ENCODE measurements at places on chromosomes 7 and 10.
A peak's percentile ranks its signal among the peaks of the same experiment; 100 is the strongest.

DNA sequence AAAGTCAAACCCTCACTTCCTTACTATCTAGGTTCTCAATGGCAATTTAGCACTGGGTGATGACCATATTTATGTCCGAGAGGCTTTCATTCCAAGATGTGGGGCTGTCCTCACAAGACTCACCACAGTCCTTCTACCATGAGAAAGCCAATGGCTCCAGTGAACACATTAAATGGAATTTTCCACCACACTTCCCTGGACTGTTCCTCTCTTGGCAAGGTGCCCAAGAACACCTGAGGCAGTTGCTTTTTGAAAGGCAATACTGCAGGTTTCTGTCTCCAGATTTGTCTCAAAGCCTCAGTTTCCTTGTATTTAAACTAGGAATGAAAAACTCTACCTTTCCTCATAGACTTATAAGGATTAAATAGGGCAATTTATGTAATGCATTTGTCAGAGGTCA lies 24.2 kb downstream of the AFAP1L2 start:
- DNase-seq, result peak; percentile 18

DNA sequence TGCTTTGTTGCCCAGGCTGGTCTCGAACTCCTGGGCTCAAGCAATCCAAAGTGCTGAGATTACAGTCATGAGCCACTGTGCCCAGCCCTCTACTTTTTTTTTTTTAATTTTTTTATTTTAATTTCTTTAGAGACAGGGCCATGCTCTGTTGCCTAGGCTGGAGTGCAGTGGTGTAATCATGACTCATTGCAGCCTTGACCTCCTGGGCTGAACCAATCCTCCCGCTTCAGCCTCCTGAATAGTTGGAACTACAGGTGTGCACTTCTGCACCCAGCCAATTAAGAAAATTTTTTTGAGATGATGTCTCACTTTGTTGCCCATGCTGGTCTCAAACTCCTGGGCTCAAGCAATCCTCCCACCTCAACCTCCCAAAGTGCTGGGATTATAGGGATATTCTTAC lies 528.6 kb downstream of the GATA3 start:
- no peak for DNase-seq

GRCh38 chr7:140752533-140752932 lies 56.0 kb downstream of the NDUFB2 start:
- no peak for DNase-seq

- no peak for DNase-seq
Observed at GRCh38 chr7:44607141-44608068, 978 bp downstream of the OGDH start.

- no peak for DNase-seq
Observed at GRCh38 chr10:46035923-46036849, 5.8 kb upstream of the NCOA4 start.

DNA sequence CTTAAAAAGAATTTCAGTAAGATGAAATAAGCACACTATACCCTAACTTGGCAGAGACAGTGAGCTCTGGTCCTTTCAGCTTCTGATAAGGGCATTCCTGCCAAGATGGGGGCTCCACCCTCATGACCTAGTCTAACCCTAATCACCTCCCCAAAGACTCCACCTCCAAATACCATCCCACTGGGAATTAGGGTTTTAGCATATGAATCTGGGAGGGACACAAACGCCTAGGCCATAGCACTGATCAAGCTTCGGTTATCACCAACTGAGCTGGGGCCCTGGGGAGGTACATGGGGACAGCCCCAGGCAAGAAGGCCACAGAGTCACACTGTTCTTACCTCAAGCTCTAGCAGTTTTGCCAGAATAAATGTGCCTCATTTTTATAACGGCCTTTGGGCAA lies 31.4 kb downstream of the PALS2 start:
- DNase-seq, result no peak

GRCh38 chr10:102151774-102152544 lies at the start of gene NOLC1:
Gene NOLC1, plus strand, starts transcription at chr10:102152389. Its CDS starts 22 bp downstream, at chr10:102152411.
- peak; percentile 100 for DNase-seq

DNA sequence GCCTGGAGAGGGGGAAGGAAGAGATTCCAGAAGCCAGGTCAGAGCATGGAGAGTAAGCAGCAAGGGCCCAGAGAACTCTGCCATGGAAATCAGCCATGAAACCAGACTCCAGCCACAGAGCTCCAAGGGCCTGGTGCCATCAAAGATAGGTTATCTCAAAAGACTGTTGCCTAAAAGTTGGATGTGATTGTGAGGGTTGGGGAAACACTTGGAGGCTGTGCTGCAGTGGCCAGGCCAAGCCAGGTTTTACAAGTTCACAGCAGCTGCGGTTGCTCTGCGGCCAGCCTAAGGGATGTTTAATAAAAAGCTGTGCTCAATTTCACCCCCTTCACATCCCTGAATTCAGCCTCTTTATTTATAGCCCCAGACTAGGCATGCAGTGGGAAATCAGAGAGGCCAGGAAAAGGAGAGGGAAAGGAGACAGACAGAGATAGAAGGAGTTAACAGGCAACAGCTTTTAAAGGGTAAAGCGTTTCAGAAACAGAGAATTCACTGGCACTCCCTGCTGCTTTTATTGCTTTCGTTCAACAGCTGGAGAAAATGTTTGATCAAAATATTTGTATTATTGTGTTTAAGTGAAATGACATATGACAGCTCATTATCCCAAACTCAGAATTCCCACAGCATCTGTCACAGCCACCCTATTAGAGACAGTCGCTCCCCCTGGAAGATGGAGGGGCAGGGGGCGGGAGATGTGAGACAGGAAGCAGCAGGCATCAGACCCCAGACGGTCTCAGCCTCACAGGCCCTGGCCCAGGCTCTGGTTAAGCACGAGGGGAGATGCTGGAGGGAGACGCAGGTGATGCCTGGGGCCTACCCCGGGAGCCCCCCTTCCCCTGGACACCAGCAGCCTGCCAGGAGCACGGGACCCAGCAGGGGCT lies 140.1 kb downstream of the GLI3 start:
- no peak for DNase-seq

- DNase-seq, result no peak
Observed at GRCh38 chr7:112206991-112207592, 597 bp downstream of the ZNF277 start.

GRCh38 chr10:7409045-7409731 lies 1.6 kb downstream of the SFMBT2 start:
- DNase-seq, result peak; percentile 60

GRCh38 chr7:7884855-7885254 lies 83.7 kb upstream of the GLCCI1 start:
- DNase-seq, result no peak

DNA sequence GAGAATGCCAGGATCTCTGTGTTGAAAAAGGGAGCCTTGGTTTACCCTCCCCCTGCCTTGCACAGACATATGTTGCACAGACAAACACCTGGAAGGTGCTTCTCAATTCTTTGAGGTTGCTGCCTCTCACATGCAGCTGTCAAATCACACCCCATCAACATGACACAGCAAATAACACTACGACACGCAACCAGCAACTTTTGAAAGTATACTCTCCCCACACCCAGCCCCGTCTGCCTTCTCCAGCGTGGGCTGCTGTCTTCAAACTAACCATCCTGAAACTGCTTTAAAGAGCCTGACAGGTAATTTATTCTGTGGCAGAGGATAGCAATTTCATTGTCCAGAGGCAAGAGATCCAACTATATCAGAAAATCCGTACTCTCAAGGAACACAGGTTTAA lies 136.1 kb downstream of the PLXNA4 start:
- no peak for DNase-seq

DNA sequence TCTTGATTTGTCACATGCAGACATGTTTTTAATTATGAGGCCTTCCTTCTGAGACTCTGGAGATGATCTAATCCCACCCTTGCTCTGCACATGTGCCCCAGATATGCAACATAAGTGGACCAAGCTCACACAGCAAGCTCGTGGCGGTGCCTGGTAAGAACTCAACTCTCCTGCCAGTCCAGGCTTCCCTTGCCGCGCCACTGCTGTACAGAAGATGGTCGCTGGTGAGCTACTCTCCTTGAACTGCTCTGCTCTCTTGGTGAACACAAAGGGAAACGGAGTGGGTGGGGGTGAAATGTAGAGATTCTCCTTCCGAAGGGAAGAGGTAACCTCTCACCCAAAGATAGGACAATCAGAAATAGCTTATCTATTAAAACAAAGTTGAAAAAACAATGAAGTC lies 25.7 kb downstream of the MYOF start:
- no peak for DNase-seq

DNA sequence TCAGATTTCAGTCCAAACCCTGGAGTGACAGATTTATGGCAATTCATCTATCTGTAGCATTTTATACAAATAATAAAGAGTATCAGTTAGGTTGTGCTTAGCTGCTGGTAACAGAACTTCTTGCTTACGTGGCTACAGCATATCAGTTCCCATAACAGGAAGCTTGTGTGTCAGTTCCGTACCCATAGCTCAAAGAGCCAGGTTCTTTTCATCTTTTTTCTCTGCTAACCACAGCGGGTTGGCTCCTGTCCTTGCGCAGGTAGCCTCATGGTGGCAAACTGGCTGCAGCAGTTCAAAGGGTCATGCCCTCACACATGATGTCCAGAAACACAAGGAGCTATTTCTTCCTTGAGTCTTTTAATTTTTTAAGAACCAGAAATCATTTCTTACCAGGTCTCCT lies 1041.8 kb downstream of the GATA3 start:
- no peak for DNase-seq

- no peak for DNase-seq
Observed at GRCh38 chr10:131387018-131387529, 75.6 kb upstream of the TCERG1L start.

- DNase-seq, result no peak
Observed at GRCh38 chr10:33165911-33166310, 168.6 kb downstream of the NRP1 start.

- no peak for DNase-seq
Observed at GRCh38 chr10:96890172-96890513, 58.0 kb downstream of the LCOR start.

DNA sequence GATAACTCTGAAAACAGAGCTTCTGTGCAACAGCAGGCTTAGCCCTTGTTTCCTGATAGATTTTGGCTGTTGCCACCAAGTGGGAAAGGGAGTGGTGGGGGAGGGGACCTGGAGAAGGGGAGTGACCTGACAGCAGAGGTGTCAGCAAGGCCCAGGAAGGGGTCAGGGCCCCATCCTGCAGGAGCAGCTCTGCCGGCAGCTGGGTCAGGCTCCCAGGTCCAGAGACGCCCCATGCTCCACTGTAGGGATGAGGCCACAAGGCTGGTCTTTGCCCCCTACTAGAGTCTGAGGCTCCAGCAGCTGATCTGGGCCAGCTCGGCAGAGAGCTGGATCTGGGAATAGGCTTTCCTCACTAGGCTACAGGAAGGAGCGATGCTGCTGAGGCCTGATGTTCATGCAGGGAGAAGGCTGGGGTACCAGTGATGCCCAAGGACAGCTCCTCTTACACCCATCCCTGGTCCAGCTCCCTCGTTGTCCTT lies 44.0 kb upstream of the ZMIZ1 start:
- no peak for DNase-seq

DNA sequence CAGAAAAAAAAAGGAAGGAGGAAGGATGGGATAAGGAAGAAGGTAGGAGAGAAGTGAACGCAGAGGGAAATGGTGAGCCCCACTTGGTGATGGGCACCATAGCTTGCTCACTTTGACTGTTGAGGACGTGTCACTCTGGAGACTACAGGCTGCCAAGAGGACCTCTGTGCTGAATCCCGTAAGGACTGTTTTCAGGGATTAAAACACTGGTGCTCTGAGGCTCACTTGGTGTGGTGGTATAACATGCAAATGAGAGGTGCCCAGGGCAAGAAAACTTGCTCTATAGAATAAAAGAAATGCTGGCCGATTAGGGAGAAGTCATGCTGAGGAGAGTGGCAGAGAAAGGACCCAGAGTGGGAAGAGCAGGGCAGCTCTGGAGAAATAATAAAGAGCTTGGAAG lies 5.3 kb upstream of the IL2RA start:
- DNase-seq, result no peak

GRCh38 chr7:91843831-91844230 lies 36.7 kb downstream of the MTERF1 start:
- DNase-seq, result no peak

DNA sequence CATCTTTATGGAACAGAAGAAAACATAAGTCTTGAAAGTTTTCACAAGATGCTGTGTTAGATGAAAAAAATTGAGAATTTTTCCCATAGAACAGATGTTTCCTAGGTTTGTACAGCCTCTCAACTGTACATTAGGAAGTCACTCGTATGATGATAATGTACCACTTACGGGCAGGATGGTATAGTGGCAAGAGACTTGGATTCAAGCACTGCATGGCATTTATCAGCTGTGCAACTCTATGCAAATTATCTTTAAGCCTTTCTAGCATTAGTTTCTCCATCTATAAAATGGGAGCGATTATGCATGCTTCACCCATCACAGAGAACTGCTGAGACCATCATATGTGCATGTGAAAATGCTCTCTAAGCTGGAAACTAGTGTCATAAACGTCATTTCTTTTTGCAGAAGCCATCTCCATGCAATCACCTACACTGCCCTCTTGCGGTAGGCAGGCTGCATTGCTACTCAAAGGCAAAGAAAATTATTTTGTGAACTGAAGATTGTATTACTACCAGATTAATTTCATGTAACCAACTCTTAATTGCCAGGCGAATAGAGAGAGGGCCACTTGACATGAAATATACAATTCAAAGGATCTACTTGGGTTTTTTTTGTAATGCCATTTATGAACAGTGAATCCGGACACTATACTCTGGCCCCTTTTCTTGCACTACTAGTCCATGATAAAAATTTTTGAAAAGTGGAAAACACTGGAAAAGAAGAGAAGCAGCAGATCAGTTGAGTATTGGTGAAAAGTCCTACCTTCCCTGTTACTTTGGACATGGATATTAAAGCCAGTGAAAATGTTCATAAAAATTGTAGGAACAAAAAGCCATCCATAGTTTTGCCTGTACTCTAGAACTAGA lies 102.3 kb downstream of the JAZF1 start:
- peak; percentile 46 for DNase-seq

DNA sequence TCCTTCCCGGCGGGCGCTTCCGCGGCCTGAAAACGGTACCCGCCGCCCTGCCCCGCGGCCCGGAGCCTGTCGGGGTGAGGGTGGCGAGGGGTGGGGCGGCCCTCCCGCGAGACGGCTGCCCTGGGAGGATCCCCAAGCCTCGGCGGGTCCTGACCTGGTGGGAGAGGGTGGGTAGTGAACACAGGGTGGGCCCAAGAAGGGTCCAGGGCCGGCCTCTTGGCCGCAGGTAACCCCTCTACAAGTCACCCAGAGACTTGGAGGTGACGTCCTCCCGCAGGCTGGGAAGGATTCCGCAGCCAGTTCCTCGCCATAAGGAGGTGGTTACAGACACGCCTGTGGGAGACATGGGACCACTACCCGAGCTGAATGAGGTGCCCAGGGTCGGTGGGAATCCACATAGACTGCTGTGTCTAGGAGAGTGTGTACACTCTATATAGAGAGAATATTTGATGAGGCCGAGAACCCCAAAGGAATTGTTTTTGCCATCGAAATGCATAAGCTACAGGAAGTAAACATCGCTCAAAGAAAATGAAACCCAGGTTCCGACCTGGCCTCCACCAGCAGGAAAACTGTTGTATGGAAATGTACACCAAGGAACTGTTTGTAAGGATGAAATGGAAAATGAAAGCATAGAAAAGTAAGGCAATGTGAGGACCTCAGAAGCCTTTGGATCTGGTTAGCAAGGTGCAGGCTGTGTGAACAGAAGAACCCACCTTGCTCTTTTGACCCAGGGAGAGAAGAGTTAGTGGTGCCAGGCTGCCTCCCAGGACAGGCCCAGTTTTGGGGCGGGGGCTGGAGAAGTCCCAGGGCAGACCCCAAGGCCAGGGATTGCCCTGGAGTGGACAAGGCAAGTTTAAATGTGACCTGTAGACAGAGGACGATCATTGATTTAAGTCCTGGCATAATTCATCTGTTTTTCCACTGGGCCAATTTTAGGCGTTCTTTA lies 659 bp downstream of the OPTN start:
- DNase-seq, result peak; percentile 67

GRCh38 chr7:157299613-157300368 lies 37.0 kb upstream of the DNAJB6 start:
- DNase-seq, result no peak
